Smooth muscle cell of the umbilical artery (primary cell): ENCODE measurements at places on chromosomes 1 and 21. TPM values are rescaled to one million over a fixed set of nuclear protein-coding genes. Genes with fewer than 3 reads are reported as not detected.

Gene ZNF695
- 0.59 and 1.7 TPM in 2 replicates for total RNA-seq

Gene SLC45A3
- 3.3 and 4.8 TPM in 2 replicates for total RNA-seq

Gene SPRR2A
- total RNA-seq = not detected in 2 replicates

Gene SPRR2G
- total RNA-seq = not detected in 2 replicates

Gene LRRC53
- total RNA-seq = not detected in 2 replicates

Gene ARTN
- total RNA-seq = 0.30 TPM in 1 of 2 replicates, not detected in the other

Gene KRTAP21-2
- total RNA-seq = not detected in 2 replicates

Gene TCHH
- total RNA-seq = not detected in 2 replicates

Gene ZNF683
- not detected in 2 replicates for total RNA-seq

Gene SLFNL1
- 0.65 and 0.89 TPM in 2 replicates for total RNA-seq

Gene CSMD2
- 7.1 and 10.9 TPM in 2 replicates for total RNA-seq

Gene TMOD4
- total RNA-seq = not detected in 2 replicates

Gene BNIPL
- total RNA-seq = 0.14 and 0.30 TPM in 2 replicates

Gene KCNJ15
- 0.74 and 1.8 TPM in 2 replicates for total RNA-seq

Gene IGSF3
- total RNA-seq = 0.89 and 2.4 TPM in 2 replicates

Gene SPRR3
- total RNA-seq = not detected in 2 replicates

Gene KRTAP19-3
- total RNA-seq = not detected in 2 replicates
